ENCODE measurements at places on chromosomes 16 and 17. TPM values are rescaled to one million over a fixed set of nuclear protein-coding genes. Genes with fewer than 3 reads are reported as not detected.
A peak's percentile ranks its signal among the peaks of the same experiment; 100 is the strongest.

DNA sequence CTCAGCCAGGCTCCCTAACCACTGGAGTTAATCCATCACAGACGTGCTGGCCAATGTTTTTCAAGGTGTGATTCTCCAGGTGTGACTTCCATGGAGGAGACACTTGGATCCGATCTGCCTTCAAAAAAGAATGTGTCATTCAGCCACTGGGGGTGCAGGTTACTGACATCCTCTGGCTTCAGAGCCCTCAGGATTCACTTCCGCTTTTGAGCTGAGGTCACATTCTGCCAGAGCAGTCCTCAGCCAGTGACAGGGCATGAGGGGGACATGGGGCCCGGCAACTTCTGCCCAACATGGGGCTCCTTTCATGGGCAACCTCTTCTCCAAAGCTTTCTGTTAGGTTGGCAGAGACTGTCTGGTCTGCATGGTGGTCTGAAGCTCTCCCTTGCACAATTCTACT is 81.4 kb downstream of the GRIN2A start:
- H3K36me3 ChIP-seq = no peaks in the 10 kb centered on the region
- H3K4me1 ChIP-seq = no peaks in the 10 kb centered on the region
- H3K27me3 ChIP-seq = no peaks in the 10 kb centered on the region
- DNase-seq = no peak
- no peak overlapping the region for H3K4me3 ChIP-seq
- H3K27ac ChIP-seq = no peak overlapping the region

DNA sequence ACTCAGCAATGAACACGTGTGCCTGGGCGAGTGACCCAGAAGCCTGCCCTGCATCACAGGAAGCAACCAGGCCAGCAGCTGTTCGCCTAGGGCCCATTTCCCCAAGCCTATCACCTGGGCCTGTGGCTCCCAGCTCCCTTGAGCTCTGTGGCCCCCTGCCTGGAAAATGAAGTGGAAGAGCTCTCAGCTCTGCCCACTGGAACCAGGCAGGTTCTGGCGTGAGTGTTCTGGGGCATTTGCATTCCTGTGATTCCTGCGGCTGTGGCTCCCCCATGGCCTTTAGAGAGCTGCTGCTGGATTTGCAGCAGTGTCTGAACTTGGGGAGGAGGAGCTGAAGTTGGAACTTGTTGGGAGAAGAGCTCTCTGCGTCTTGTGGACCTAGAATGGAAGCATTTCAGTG is 22.8 kb downstream of the PGS1 start:
- peaks cover 71% of the 10 kb centered on the region for H3K36me3 ChIP-seq
- peaks cover 16% of the 10 kb centered on the region for H3K4me1 ChIP-seq
- H3K4me3 ChIP-seq = no peak overlapping the region
- no peak overlapping the region for H3K27ac ChIP-seq
- H3K27me3 ChIP-seq = no peaks in the 10 kb centered on the region

DNA sequence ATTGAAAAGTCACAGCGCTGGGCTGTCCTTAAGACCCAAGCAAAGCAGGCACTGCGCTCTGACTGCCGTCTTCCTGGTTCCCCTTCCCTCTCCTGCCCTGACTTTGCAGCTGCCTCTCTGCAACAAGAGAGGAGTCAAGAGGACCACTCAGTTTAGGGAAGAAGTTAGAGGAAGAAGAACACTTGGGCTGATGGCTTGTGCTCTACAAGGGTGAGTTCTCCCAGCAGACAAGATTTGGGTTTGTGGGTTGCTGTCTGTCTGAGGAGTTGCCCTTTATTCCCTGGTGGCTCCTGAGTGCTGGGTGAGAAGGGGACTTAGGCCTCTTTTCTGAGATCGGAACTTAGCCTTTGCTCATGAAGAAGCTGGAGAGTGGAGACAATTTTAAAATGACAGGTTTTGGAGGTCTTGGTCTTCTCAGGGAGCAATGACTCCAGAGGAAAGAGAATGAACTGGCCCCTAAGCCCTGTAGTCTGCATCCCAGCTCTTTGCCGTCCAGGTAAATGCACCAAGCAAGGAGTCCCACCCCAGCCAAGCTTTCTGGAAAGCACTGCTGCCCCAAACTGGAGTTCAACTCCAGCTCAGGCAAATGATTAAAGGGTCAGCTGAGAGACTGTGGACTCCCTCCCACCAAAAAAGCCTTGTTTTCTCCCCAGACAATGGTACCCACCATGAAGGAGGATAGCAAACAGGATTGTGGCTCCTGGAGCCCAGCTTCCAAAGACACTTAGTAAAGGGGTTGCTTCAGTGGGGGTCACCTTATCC is 2.7 kb upstream of the HOXB9 start:
- no peak overlapping the region for H3K4me3 ChIP-seq
- no peaks in the 10 kb centered on the region for H3K36me3 ChIP-seq
- peaks cover 80% of the 10 kb centered on the region for H3K27me3 ChIP-seq
- H3K4me1 ChIP-seq = peaks cover 12% of the 10 kb centered on the region

DNA sequence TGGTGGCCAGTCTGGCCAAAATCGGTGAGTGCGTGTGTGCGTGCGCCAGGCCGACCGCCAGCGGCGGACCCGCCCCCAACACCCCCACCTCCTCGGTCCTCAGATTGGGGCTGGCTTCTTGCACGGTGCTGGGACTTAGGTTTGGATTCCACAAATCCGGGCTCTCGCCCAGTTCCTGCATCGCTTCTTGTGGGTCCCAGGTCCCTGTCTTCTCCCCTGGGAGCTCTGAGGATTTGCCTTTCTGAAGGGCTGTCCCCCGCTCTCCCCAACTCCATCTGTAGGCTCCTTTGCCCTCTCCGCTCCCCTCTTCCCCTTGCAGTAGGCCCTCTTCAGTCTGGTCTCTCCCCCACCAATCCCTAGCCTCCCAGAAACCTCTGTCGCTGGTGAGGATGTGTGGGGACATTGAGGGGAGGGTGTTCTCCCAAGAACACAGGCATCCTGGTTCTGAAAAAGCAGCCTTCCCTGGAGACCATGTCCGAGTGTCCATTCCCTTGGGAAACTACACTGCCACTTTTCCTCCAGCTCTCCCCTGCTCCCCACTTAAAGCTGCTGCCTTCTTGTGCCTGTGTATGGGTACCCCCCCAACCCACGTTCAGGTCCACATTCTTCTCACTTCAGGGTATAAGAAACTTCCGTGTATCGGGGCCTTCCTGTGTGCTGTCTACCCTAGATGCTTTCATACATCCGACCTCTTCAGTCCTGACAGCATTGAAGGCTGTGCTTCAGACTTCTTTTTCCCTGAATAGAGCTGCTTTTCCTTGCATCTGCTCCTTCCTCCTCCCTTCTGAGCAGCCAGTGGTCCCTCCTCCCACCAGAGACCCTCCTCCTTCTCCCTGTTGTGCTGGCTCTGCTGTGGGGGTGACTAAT is 632 bp downstream of the SLC9A5 start:
- peak overlapping the region; percentile 31 for H3K27ac ChIP-seq
- peak overlapping the region; percentile 89 for H3K4me3 ChIP-seq
- peaks cover 4% of the 10 kb centered on the region for H3K36me3 ChIP-seq
- DNase-seq = no peak
- peaks cover 14% of the 10 kb centered on the region for H3K27me3 ChIP-seq

The ABCA9 gene
- 0.07 TPM for total RNA-seq

The MYH13 gene
- total RNA-seq = not detected

GRCh38 chr16:23080329-23080728 is 68.9 kb downstream of the USP31 start:
- H3K4me1 ChIP-seq = peaks cover 8% of the 10 kb centered on the region
- H3K36me3 ChIP-seq = peaks cover 20% of the 10 kb centered on the region
- no peak overlapping the region for H3K27ac ChIP-seq

- H3K36me3 ChIP-seq = no peaks in the 10 kb centered on the region
- DNase-seq = no peak
- peaks cover 5% of the 10 kb centered on the region for H3K27me3 ChIP-seq
- no peaks in the 10 kb centered on the region for H3K4me1 ChIP-seq
- H3K4me3 ChIP-seq = no peak overlapping the region
- no peak overlapping the region for H3K27ac ChIP-seq
Observed at GRCh38 chr16:86355531-86355930, 154.8 kb upstream of the FOXF1 start.

The KRT20 gene
- total RNA-seq = not detected

DNA sequence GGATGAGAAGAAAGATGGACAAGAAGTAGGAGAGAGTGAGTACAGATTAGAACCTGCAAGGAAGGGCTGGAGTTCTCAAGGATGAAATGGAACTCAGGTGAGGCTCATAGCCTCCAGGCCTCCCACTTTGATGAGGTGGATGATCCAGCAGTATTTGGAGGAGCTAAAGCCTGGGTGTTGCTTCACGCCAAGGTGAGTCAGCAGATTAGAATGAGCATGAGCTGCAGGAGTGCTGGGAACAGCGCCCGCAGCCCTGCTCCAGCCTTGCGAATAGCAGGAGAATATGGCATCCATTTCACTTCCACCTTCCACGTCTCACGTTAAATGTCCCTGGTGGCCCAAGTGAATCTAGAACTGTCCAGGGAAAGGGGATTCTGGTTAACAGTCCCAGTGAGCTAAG is 94.4 kb upstream of the CPHXL start:
- H3K4me1 ChIP-seq = no peaks in the 10 kb centered on the region
- H3K36me3 ChIP-seq = no peaks in the 10 kb centered on the region
- no peaks in the 10 kb centered on the region for H3K27me3 ChIP-seq
- H3K27ac ChIP-seq = no peak overlapping the region

DNA sequence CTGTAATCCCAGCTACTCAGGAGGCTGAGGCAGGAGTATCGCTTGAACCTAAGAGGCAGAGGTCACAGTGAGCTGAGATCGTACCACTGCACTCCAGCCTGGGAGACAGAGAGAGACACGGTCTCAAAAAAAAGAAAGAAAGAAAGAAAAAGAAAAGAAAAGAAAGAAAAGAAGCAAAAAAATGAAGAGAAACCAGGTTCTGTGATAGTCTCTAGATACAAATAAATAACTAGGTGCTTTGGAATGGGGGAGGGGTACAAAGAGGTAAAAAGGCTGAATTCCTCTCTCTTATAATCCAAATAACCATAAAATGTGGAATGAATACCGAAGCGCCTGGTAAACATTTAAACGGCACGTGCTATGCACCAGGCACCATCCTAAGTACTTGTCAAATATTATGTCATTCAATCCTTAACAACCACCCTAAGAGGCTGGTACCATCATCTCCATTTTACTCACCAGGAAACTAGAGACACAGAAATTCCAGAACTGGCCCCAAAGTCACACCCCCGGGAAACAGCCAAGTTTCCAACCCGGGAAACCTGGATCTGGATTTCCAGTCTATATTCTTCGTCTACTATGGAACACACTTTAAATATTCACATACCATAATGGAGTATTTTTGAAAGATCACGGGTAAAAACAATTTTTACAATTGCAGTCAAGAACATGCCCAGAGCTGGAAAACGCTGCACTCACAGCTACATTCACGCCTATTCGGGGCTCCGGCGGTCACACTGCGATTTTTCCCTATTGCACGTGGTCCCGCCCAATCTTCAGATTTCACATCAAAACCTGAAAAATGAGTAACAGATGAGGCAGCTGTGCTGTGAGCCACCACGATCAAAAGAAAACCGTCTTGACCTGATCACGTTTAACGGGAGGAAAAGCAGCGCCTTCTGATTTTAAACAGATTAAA is 10.5 kb downstream of the NXN start:
- peaks cover 30% of the 10 kb centered on the region for H3K27me3 ChIP-seq
- no peak for DNase-seq
- H3K4me1 ChIP-seq = peaks cover 2% of the 10 kb centered on the region
- no peaks in the 10 kb centered on the region for H3K36me3 ChIP-seq
- no peak overlapping the region for H3K4me3 ChIP-seq
- H3K27ac ChIP-seq = no peak overlapping the region

The KRT12 gene
- total RNA-seq = not detected

The ITGB3 gene
- total RNA-seq = not detected

GRCh38 chr16:86534779-86535615 is 20.0 kb downstream of the MTHFSD start:
- H3K27ac ChIP-seq = no peak overlapping the region
- no peak overlapping the region for H3K4me3 ChIP-seq
- no peak for DNase-seq
- H3K4me1 ChIP-seq = no peaks in the 10 kb centered on the region
- H3K27me3 ChIP-seq = no peaks in the 10 kb centered on the region

The GPRC5B gene
- total RNA-seq = not detected

DNA sequence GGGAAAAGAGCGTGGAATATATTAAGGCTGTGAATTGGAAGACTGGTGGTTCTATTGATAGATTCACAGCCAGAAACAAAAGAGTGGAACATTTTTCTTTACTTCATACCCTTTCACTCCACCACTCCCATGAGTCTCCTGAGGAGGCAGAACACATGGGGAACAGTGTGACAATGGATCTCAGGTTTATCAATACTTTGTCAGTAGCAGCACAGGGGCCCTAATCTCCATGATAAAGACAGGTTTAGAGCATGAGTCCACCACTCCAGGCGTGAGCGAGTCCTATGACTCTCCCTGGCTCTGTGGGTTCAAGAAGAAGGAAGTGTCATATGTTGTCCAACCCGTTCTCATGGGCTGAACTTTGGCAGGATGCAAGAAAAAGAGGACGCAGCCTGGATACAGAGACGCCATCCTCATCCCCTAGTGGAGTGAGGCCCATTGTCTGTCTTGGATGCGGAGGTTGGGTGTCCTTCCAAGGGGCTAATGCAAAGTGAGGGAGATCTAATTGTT is 361.2 kb downstream of the TMEM114 start:
- DNase-seq = no peak
- H3K27ac ChIP-seq = no peak overlapping the region
- H3K36me3 ChIP-seq = no peaks in the 10 kb centered on the region
- H3K4me1 ChIP-seq = no peaks in the 10 kb centered on the region
- no peak overlapping the region for H3K4me3 ChIP-seq

DNA sequence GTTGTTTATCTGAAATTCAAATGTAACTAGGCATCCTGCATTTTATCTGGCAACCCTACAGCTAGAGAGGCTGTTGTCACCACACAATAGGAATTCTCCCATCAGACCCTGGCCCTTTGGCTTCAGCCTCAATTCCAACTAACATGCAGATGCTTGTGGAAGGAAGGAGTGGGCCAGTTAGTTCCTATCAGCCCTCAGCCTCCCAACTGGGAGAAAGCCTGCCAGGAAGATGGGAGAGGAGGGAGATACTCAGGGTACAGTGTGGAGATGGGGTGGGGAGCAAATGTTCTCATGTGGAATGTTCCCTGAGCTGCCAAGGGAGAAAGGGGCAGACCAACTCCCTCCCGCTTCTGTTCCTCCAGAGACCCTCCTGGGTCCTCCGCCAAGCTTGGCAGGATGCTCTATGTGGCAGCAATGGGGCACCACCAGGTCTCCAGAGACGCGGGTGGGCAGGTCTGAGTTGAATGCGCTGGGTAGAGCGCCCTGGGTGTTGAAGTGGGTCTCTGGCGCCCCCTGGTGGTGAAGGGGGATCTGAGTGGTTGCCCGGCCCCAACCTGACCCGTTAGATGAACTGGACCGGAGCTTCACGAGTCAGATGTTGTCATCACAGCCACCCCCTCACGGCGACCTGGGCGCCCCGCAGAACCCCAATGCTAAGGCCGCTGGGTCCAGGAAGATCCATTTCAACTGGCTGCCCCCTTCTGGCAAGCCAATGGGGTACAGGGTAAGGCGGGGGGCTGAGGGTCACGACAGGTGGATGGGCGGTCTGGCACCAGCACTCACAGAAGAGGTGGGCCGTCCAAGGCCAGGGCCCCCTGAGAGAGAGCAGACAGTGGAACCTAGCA is 15.2 kb downstream of the GALK1 start:
- peaks cover 18% of the 10 kb centered on the region for H3K4me1 ChIP-seq
- H3K4me3 ChIP-seq = no peak overlapping the region
- DNase-seq = peak; percentile 96
- H3K27ac ChIP-seq = no peak overlapping the region
- no peaks in the 10 kb centered on the region for H3K36me3 ChIP-seq
